ENCODE measurements at places on chromosomes 12 and 14. TPM values are rescaled to one million over a fixed set of nuclear protein-coding genes. Genes with fewer than 3 reads are reported as not detected.

Gene SIX6
- total RNA-seq: not detected

Gene PGF
- 20.2 TPM for total RNA-seq

Gene PTPRB
- total RNA-seq: 112 TPM

Gene PAX9
- total RNA-seq: not detected

Gene BMP4
- 48.2 TPM for total RNA-seq

Gene TOGARAM1
- 15.1 TPM for total RNA-seq

Gene SLCO1B1
- not detected for total RNA-seq

Gene CAMKK2
- total RNA-seq: 14.8 TPM

Gene RNFT2
- 0.60 TPM for total RNA-seq

Gene UNC119B
- total RNA-seq: 13.5 TPM

Gene LAG3
- 0.22 TPM for total RNA-seq

Gene IL26
- not detected for total RNA-seq

Gene FUT8
- total RNA-seq: 13.5 TPM

Gene KRT1
- total RNA-seq: not detected

Gene CPNE6
- not detected for total RNA-seq

Gene OASL
- 0.22 TPM for total RNA-seq

Gene LRRC9
- not detected for total RNA-seq

Gene TSHR
- total RNA-seq: not detected

Gene KCNH3
- total RNA-seq: not detected

Gene YARS2
- 29.9 TPM for total RNA-seq

Gene CCDC175
- total RNA-seq: not detected

Gene AICDA
- not detected for total RNA-seq

Gene TMEM52B
- not detected for total RNA-seq

Gene NEUROD4
- total RNA-seq: not detected

Gene ZBTB25
- total RNA-seq: 2.6 TPM

Gene MYF6
- not detected for total RNA-seq

Gene AEBP2
- total RNA-seq: 14.2 TPM

Gene INSM2
- not detected for total RNA-seq

Gene SLC6A13
- not detected for total RNA-seq

Gene TMEM229B
- total RNA-seq: 0.40 TPM

Gene OR4E2
- not detected for total RNA-seq

Gene ACRBP
- total RNA-seq: 0.20 TPM

Gene FITM1
- total RNA-seq: 0.44 TPM

Gene HNF1A
- total RNA-seq: not detected

Gene SLC4A8
- 0.60 TPM for total RNA-seq

Gene ANAPC5
- total RNA-seq: 115 TPM

Gene MYO1A
- not detected for total RNA-seq

Data from lung microvascular endothelial cell (primary cell).